ENCODE measurements at places on chromosomes 6 and 20.
A peak's percentile ranks its signal among the peaks of the same experiment; 100 is the strongest.

DNA sequence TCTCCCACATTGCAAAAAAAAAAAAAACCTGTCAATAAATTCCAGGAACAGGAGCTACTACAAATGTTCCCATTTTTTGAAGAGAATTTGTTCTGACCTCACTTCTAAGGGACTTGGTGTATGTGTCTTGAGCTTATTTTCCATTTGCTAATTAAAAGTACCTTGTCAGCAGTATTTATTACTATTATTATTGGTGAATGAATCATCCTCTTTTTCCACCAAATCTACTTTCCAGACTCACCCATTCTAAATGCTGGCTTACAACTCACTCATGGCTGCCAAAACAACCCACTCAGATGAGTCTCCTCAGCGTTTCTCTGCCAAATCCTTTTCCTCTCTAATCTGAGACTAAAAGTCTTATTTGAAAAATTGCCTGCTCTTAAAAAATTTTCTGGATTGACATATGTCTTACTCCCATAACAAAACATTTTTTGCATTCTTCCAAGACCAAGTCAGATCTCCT lies 33.2 kb upstream of the TASP1 start:
- DNase-seq = no peak

DNA sequence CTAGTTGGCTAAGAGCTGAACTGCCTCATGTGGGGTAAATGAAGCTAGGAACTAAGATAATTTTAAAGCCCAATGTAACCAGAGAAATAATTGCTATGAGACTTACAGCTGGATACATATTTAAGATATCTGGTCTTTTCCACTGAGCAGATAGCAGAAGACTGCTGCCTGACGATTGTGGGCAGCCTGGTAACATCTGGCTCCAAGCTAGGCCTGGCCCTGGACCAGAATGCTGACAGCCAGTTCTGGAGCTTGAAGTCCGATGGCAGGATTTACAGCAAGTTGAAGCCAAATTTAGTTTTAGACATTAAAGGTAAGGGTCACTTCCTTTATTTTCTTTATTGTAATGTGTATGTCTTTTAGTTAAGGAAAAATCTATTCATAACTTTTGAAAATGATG lies 65.7 kb downstream of the RTN4IP1 start:
- no peak for DNase-seq

DNA sequence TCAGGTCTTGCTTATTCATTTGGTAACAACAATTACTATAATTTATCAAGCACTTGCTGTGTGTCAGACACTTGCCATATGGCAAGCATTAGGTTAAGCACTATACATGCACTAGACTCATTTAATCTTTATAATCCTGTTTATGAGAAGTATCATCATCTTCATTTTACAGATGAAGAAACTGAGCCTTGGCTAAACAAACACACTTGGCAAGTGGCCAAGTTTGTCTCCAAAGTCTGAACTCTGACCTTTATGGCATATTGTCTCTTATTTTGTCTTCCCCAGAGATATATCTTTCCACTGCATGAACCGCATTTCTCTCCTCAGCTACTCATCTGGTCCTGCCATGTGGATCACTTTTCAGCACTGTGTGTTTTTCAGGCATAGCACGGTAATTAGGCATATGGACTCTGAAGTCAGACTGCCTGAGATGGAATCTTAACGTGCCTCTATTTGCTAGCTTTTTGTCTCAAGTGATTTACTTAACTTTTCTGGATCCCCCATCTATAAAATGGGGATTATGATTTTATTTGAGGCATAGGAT lies 4.7 kb downstream of the ADGRF5 start:
- no peak for DNase-seq

DNA sequence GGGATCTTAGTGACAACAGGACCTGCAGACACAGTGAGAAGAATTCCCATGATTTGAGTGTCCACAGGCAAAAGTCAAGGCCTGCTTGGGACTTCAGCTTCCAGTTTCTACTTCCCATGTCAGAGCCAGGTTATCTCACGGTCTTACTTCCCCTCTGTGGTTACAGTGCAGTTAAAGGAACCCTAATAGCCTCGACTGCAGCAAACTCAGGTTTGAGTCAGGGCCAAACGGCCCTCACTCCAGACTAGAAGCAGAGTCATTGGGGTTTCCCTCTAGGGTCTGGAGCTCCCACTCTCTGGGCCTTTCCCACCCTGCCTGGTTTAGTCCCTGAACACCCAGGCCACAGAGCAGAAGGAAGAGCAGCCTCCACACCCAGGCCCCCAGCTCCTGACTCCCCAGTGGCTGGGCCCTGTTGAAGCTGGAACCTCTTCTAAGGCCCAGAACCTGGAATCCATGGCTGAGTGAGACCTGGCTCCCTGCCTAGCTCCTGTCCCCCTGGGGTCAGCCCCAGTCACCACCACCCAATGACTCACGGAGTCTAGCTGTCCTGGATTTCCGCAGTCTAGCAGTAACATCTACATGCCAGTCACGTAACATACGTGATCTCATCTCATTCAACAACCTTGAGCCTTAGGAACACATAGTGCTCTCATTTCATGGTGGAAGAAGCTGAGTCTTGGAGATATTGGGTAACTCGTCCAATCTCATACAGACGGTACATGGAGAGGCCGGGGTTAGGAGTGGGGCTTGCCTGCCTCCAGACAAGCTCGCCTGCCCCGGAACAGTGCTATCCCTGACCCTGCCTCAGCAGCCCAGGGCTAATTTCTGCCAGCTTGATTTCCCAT lies 9.2 kb upstream of the GHRH start:
- DNase-seq = peak; percentile 72

DNA sequence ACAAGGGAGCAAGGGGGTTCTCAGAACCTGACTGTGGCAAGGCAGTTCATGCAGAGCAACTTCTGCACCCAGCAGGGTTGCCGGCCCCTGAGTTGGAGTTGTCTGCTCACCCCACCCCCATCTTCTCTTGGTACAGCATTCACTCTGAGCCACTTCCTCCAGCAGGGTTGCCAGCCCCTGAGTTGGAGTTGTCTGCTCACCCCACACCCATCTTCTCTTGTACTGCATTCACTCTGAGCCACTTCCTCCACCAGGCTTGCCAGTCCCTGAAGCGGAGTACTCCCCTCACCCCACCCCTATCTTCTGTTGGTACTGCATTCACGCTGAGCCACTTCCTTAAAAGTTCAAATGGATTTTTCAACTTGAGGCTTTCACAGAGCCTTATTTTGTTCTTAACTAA lies 79.7 kb upstream of the SYNDIG1 start:
- peak; percentile 77 for DNase-seq

DNA sequence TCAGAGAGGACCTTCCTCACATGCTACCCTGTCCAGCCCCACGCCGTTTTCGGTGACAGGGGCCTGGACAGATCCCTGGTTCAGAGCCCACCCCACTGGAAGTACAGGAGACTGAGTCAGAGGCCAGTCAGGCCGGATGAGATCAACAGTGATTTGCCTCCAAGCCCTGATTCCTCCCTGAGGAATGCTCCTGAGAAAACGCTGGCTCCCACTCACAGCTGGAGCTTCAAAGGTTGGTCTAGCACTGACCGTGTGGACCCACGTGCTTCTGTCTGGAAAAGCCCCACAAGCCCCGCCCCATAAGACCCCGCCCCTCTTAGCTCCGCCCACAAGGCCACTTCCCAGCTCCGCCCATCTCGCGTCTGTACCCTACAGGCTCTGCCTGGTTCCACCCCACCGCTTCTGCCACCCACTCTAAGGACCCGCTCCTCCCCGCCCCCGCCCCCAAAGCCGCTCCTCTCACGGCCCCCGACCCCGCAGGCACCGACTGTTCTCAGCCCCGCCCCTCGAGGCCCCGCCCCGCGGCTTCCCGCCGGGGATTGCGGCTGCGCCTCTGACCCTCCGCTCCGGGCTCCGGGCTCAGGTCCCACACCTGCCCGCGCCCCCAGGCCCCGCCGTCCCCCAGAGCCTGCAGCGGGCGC lies 64.9 kb upstream of the BHLHE23 start:
- no peak for DNase-seq

- DNase-seq = no peak
These were observed 585 bp downstream of the PIM1 start for GRCh38 chr6:37170273-37171200.

DNA sequence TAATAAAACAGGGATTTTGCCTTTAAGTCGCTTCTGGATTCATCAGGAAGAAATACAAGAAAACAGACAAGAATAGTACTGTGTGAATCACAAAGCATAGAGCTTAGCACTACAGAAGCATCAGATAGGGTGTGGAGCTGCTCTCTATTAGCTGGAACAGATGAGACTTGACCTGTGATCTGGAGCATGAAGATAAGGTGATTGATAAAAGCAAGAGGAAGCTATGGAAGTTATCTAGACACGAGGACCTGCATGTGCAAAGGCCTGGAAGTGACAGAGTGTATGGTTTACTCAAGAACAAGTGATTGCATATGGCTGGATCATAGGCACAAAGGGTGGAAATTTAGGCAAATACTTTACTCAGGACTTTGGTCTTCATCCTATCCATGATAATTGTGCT lies 112.9 kb upstream of the MLIP start:
- no peak for DNase-seq

DNA sequence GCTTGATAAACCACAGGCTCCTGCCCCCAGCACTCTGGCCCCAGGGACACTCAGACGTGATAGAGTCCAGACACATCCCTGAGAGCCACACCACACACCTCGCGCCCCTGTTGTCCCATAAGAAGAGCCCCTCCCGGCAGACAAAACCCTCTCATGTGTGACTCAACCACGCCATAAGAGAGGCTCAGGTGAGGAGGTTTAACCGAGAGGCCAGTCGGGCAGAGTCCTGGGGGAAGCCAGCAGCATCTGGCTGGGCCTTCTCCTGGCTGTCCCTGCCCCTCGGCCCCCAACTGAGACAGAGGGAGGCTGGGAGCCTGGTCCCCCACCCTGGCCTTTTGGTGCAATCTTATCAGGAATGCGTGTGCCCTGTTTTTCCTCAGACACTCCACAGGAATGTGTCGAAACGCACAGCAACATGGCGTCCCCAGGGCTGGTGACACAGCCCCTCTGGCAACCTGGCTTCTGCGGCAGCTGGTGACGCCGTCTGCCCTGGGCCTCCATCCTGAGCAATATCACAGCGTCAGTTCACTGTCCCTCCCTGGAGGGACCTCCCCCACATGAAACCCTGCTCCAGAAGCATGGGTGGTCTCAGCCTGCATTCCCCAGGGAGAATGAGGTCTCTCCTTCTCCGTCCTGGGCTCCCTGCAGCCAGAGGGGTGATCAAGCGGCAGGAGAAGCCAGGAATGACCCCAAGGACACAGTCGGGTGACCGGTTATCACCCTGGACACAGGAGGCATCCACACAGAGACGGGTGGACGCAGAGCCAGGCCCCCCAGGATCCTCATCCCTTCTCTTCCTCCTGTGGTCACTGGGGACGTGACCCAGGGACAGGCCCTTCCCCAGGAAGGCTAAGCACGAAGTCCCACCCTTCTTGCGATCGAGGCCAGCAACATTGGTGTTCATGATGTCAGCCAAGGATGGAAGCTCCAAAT lies 156.6 kb upstream of the AFDN start:
- no peak for DNase-seq

DNA sequence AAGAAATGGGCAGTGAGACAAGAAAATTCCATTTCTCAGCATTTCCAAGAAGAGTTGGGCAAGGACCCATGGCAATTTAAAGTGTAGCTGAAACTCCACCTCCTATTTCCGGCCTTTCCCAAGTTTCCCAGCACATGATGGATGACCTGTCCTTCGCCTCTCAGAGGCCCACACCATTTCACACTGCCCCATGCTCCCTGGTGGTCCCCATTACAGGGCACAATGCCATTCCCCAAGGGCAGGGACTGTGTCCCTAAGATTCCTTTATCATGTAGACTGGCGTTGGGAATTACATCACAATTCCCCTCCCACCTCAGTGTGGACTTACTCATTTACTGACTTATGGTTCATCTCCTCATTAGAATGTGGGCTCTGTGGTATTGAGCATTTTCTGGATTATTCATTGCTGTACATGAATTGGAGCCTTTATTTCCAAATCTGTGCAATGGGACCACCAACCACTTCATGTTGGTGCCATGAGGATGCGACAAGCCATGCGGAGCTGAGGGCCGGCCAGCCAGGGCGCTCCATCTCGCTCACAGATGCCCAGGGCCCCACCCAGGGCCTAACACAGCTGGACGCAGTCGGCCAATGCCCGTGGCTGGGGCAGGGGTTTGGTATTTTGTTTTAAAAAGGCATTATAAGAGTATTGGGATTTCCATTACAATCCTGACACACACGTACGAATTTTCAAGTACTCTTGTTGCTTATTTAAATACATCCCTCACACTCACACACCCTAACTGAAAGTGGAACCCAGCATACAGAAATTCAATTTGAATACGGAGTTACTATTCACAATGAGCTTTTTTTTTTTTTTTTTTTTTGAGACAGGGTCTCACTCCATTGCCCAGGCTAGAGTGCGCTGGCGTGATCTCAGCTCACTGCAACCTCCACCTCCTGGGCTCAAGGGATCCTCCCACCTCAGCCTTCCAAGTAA lies 5.4 kb downstream of the ACSS1 start:
- no peak for DNase-seq

DNA sequence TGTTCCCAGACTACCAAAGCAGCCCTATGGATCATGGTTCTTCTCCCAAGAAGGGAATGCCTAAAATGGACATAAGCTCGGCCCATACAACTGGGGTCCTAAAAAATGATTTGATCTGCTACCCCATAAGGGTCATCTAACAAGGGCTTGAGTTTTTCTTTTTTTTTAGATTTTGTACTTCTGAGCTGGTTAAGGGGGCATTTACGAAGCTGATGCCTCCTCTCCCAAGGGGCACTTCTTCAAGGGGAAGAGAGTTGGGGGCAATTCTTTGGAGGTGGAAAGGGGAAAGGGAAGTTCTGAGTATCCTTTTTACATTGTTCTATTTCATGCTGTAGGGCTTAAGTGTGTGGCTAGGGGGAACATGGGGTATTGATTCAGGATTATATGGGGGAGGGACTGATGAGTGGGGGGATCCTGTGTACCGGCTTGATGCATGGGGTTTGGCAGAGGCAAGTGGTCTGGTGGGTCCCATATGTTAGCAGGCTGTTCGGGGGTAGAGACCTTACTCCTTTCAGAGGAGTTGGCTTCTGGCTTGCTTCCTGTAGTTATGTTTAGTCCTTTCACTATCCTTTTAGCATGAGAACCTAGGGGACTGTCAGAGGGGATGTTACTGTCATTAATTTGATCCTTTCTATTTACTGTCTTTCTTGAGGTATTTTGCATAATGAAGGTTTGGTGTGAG lies 8.1 kb upstream of the ZNFX1 start:
- no peak for DNase-seq

GRCh38 chr6:484086-484745 lies 92.7 kb downstream of the IRF4 start:
- no peak for DNase-seq

- no peak for DNase-seq
These were observed 60.2 kb downstream of the TCP11 start for GRCh38 chr6:35080821-35081425.
